ENCODE measurements at places on chromosomes 3 and 15. TPM values are rescaled to one million over a fixed set of nuclear protein-coding genes. Genes with fewer than 3 reads are reported as not detected.

PCCB gene
- 52.2 TPM for total RNA-seq

PARL gene
- total RNA-seq, result 31.5 TPM

ENTPD3 gene
- total RNA-seq, result not detected

GOLGA8G gene
- total RNA-seq, result not detected

SEMA5B gene
- total RNA-seq, result not detected

PP2D1 gene
- total RNA-seq, result not detected

SPG21 gene
- total RNA-seq, result 110 TPM

PLSCR4 gene
- total RNA-seq, result 13.5 TPM

SLC51A gene
- total RNA-seq, result not detected

TTLL13 gene
- under 0.01 TPM for total RNA-seq

Measured in fibroblast of villous mesenchyme (primary cell).